ENCODE measurements at places on chromosomes 6 and 20.

DNA sequence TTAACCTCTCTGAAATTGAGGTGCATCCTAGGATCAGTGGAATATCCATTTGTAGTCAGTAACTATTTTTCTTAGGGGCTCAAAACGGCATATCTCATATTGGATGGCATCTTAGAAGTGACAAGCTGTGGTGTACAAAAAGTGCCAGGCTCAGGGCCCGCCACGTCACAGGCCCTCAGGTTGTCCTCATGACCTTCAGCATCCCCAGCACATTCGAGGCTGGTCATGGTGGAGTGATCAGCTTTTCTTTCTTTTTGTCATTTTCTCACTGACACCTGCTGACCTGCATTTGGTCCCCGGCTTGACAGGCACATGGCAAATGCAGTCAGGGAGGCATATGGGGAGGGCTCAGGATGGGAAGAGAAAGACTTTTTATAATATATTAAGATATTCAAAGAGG lies 7.1 kb upstream of the E2F1 start:
- no peak for DNase-seq

DNA sequence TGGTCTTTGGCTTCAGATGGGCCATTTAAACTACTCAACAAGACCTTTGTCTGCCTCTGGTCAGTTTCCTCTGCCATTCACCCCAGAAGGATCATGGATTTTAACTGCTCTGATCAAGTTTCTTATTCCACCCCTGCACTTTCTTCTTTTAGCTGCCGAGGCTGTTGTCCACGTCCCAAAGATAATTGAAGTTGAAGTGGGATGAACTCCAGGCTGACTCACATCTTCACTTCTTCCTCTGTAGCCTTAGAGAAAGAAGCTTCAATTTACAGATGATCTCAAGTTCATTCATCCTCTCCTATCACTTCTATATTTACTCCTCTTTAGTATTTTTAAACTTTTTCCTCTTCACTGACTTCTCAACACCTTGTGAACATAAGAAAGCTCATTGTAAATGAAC lies 651.6 kb downstream of the UTRN start:
- no peak for DNase-seq

- no peak for DNase-seq
Observed at GRCh38 chr6:157035546-157035945, 258.4 kb downstream of the ARID1B start.

GRCh38 chr20:5991623-5992441 lies 41.4 kb downstream of the MCM8 start:
- no peak for DNase-seq

DNA sequence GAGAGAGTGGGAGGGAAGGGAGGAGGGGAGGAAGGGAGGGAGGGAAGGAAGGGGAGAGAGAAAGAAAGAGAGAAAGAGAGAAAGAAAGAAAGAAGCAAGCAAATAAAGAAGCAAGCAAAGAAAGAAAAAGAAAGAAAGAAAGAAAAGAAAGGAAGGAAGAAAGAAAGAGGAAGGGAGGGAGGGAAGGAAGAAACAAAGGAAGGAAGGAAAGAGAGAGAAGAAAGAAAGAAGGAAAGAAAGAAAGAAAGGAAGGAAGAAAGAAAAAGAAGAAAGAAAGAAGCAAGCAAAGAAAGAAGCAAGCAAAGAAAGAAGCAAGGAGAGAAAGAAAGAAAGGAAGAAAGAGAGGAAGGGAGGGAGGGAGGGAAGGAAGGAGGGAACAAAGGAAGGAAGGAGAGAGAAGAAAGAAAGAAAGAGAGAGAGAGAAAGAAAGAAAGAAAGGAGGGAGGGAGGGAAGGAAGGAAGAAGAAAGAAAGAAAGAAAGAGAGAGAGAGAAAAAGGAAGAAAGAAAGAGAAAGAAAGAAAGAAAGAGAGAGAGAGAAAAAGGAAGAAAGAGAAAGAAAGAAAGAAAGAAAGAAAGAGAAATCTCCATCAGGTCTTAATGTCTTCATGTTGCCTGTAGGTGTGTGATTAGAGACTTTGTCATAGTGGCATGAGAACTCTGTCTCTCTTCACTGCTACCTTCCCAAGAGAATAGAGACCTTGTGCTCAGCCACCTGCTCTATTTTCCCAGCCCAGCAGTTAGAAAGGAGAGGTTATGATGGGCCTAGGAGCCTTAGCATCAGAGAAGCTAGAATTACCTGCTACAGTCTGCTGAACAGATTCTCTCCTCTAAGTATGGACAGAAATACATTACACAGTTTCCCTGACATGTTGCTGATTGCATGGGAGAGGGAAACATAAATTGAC lies 5.0 kb downstream of the SEMG1 start:
- no peak for DNase-seq
